Chondrocyte (in vitro differentiated cells): ENCODE measurements at places on chromosomes 3 and 15. TPM values are rescaled to one million over a fixed set of nuclear protein-coding genes. Genes with fewer than 3 reads are reported as not detected.
A peak's percentile ranks its signal among the peaks of the same experiment; 100 is the strongest.

- DNase-seq: no peak
Observed at GRCh38 chr3:35648347-35648746, 9.0 kb downstream of the ARPP21 start.

DNA sequence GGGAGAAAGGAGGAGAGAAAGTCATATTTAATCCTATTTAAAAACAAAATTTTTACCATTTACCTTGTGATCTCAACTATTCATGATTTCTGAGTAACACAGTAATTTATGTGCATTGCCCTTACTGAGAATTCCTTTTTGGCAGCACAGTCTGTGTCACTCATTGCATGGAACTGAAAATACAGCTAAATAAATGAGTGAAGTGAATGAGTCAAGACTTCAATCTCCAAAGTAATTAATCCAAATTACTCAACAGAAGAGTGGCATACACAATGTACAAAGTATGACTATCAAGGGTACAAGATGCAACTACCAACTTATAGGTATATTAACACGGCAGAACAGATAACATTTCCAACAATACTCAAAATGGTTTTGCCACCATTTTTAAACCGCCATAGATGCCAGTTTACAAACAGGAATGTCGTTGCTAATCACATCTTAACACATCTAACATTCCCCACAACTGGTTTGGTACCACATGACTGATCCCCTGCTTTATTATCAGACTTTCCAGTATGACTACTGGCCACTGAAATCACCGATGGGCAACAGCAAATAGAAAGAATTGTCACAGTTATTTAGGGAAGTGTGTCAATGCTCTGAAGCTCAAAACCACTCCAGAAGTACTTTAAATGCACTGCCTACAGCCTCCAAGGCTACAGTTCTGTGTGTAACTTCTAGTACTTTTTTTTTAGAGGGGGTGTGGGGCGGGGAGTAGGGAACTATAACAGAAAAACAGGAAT is 410.4 kb downstream of the SHQ1 start:
- no peak for DNase-seq

DNA sequence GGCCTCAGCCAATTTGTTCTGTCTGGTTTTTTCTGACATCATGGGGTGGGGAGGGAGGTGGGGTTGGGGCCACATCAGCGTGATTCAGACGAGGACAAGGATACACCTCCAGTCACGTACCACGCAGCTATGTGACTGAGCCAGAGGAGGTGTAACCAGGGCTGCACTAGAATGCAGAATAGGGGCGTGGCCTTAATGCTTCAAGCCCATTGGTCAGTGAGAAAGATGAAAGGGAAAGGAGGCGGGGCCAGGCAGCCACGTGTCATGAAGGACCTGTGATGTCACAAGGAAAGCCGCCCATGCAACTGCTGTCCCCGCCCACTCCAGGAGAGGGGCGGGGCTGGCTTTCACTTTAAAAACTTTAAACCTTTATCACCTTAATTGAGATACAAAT is at the start of gene GOLGA6L2:
Gene GOLGA6L2, minus strand, starts transcription at position 137 of the 394 bp plus-strand sequence. Its CDS starts 62 bp downstream, at position 75.
- DNase-seq: no peak

- peak; percentile 52 for DNase-seq
Observed at GRCh38 chr15:70160803-70161565, 63.3 kb upstream of the TLE3 start.

- no peak for DNase-seq
Observed at GRCh38 chr3:132236701-132237651, 80.2 kb upstream of the ACP3 start.

GRCh38 chr15:26621816-26622215 is 151.1 kb downstream of the GABRB3 start:
- no peak for DNase-seq

GRCh38 chr3:124887177-124887931 is at the start of gene ITGB5:
TSS of gene ITGB5 (minus strand) at chr3:124887365. CDS start at chr3:124887000, 365 bp downstream.
- DNase-seq: peak; percentile 95

DNA sequence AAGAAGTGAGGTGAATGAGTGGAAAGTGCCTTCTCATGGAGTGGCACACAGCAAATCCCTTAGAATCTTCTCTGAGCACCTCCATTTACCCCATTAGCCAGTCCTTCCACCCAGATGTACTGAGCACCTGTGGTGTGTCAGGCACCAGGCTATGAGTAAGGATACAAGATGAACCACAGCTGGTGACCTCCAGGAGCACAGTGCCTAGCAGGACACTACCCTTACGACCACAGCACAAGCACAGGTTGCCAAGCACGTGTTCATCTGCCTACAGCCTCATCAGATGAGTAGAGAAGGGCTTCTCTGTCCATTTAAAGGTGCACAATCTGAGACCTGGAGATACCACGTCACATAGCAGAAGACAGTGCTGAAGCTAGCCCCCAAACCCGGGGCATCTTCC is 6.2 kb downstream of the MYLK start:
- DNase-seq: no peak

DNA sequence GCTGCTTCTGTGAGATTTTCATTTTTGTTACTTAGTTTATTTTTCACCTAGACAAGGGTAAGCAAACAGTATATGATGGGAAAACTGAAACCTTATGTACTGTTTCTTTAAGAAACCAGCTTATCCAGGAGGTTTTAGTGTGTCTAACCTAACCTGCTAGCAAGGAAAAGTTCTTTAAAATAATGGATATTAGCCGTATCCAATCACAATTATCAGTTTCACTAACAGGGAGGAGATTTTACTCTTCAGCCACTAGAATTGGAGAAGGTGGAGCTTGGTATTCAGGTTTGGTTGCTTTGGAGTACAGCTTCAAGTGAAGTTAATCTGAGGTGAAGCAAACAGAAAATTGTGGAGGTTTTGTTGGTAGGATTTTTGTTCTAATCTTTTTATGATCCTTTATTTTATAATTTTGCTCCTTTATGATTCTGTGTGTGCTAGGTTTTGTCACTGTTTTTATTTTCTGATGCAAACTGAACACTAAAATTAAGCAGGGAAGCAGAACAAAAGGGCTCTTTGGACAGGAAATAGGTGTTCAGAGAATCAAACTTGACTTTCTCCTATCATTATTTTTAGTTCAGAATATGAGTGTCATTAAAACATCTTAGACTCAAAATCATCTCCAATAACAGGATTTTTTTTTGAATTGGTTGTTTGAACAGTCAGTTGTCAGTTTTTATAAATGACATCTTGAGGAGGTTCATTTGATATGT is 13.0 kb downstream of the ZFAND6 start:
- DNase-seq: no peak

DNA sequence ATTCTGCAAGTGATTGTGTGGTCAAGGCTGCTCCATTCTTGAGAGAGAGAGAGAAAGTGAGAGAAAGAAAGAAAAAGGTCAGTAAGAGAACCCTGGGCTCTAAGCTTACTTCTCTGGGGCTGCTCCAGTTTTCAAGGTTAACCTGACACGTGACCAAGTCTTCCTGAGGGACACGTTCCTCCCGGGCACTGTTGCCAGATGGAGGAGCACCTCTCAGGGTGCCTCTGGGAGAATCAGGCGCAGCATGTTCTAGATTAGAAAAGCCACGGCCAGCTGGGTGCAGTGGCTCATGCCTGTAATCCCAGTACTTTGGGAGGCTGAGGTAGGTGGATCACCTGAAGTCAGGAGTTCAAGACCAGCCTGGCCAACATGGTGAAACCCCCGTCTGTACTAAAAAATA is 60.8 kb downstream of the ITGA11 start:
- DNase-seq: no peak

- no peak for DNase-seq
Observed at GRCh38 chr3:35654476-35654875, 15.2 kb downstream of the ARPP21 start.

CRYGS gene
- total RNA-seq: 1.7 to 3.1 TPM (median 2.8 TPM) in 3 replicates
